ENCODE measurements at places on chromosomes 6 and 20.

DNA sequence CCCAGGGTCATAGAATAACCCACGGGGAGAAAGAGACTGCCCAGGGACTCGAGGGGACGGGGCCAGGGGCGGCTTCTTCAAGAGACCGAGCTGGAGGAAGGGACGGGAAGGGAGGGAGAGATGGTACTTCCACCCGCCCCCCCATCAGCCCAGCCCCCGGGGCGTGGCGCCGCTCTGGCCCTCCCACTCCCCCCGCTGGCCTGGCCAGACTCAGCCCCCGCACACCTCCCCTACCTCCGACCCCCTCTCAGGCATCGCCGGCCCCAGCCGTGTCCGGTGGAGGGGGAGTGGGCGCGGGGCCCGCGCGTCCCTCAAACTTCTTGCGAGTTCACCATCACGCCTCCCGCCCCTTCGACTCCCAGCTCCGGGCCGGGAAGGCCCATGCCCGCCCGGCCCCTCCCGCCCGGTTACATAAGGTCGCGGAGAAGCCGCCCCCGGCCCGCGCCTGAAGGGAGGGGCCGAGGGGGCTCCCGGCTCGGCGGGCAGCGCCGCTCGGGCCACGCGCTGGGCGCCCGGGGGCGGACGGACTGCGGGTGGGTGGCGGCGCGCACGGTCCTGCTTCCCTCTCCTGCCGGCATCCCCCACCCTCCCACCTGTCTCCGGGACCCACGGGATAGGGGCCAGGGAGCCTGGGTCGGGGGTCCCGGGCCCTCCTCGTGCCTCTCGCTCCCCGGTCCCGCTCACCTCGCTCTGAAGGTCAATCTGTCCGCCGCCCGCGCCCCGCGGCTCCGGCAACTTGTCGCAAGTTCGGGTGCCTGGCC lies 562 bp downstream of the TFEB start:
- no peaks in the 10 kb centered on the region for H3K27me3 ChIP-seq
- peak overlapping the region; percentile 48 for H3K4me3 ChIP-seq
- H3K36me3 ChIP-seq: no peaks in the 10 kb centered on the region
- H3K4me1 ChIP-seq: no peaks in the 10 kb centered on the region

DNA sequence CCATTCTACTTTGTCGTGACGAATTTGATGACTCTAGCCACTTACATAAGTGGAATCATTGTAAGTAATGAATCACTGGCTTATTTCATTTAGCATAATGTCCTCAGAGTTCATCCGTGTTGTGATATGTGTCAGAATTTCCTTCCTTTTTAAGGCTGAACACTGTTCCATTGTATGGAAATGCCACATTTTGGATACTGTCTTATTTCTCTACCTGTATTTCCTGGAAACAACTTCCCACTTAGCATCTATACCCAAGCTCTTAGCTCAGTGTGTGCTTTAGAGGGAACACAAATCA lies 28.8 kb upstream of the GGTLC1 start:
- no peak for DNase-seq
- H3K27me3 ChIP-seq: no peaks in the 10 kb centered on the region
- H3K4me3 ChIP-seq: no peak overlapping the region
- H3K36me3 ChIP-seq: no peaks in the 10 kb centered on the region
- no peaks in the 10 kb centered on the region for H3K4me1 ChIP-seq

- no peaks in the 10 kb centered on the region for H3K27me3 ChIP-seq
- H3K36me3 ChIP-seq: no peaks in the 10 kb centered on the region
- H3K27ac ChIP-seq: no peak overlapping the region
- H3K4me1 ChIP-seq: no peaks in the 10 kb centered on the region
These were observed 294.3 kb upstream of the BMP2 start for GRCh38 chr20:6473197-6473596.

- H3K27ac ChIP-seq: no peak overlapping the region
- no peak for DNase-seq
- H3K4me1 ChIP-seq: no peaks in the 10 kb centered on the region
- no peak overlapping the region for H3K4me3 ChIP-seq
- H3K27me3 ChIP-seq: no peaks in the 10 kb centered on the region
These were observed 27.6 kb downstream of the PREX1 start for GRCh38 chr20:48800177-48800576.

GRCh38 chr20:63756648-63756991 lies 17.0 kb downstream of the SLC2A4RG start:
- DNase-seq: no peak
- no peak overlapping the region for H3K27ac ChIP-seq
- no peak overlapping the region for H3K4me3 ChIP-seq
- peaks cover 3% of the 10 kb centered on the region for H3K4me1 ChIP-seq
- H3K27me3 ChIP-seq: no peaks in the 10 kb centered on the region

DNA sequence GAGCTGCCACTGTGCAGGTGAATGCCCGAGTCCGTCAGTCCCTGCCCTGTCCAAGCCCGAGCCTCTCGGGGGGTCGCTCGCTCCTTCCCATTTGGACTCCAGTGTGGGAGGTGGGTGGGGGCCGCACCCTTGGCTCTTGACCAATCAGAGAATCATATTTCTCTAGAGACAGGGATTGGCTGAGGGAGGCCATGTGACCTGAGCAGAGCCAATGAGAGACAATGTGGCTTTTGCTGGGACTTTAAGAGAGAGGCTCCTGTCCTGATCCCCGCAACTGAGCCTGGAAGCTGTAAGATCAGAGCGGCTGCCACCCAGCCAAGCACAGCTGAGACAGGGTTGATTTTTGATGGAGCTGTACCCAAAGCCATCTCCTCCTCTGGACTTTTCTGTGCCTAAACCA lies 199.3 kb downstream of the TFAP2C start:
- no peak for DNase-seq
- H3K27me3 ChIP-seq: no peaks in the 10 kb centered on the region
- no peak overlapping the region for H3K4me3 ChIP-seq
- no peak overlapping the region for H3K27ac ChIP-seq

- H3K4me1 ChIP-seq: no peaks in the 10 kb centered on the region
- no peak overlapping the region for H3K27ac ChIP-seq
- no peak overlapping the region for H3K4me3 ChIP-seq
- no peaks in the 10 kb centered on the region for H3K36me3 ChIP-seq
- no peaks in the 10 kb centered on the region for H3K27me3 ChIP-seq
These were observed 24.9 kb upstream of the TSPYL1 start for GRCh38 chr6:116304538-116305097.

GRCh38 chr6:100346203-100346602 lies 118.5 kb downstream of the SIM1 start:
- no peak overlapping the region for H3K4me3 ChIP-seq
- no peaks in the 10 kb centered on the region for H3K36me3 ChIP-seq
- H3K27ac ChIP-seq: no peak overlapping the region
- no peaks in the 10 kb centered on the region for H3K4me1 ChIP-seq
- H3K27me3 ChIP-seq: no peaks in the 10 kb centered on the region

- no peak for DNase-seq
- H3K4me1 ChIP-seq: no peaks in the 10 kb centered on the region
- H3K36me3 ChIP-seq: no peaks in the 10 kb centered on the region
- H3K27me3 ChIP-seq: no peaks in the 10 kb centered on the region
- no peak overlapping the region for H3K4me3 ChIP-seq
- H3K27ac ChIP-seq: no peak overlapping the region
These were observed 50.5 kb downstream of the KCNK5 start for GRCh38 chr6:39178804-39179203.

DNA sequence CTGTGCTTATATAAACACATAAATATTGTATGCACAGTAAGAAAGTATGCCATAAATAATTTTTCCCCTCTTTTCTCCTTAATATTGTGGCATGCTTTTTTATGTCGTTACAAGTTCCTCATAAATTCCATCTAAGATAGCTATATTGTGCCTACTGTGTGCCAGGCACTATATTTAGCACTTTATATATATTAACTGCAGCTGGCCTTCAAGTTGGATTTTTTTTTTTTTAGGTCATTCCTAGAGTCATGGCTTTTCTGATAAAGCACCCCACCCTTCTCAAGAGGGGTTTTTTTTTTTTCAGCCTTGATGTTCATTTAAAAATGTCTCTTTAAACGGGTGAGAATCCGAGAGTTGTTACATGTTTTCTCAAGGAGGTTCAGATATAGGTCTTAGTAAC lies 42.8 kb upstream of the RNF8 start:
- H3K4me3 ChIP-seq: no peak overlapping the region
- no peak overlapping the region for H3K27ac ChIP-seq
- H3K36me3 ChIP-seq: peaks cover 36% of the 10 kb centered on the region
- DNase-seq: no peak

DNA sequence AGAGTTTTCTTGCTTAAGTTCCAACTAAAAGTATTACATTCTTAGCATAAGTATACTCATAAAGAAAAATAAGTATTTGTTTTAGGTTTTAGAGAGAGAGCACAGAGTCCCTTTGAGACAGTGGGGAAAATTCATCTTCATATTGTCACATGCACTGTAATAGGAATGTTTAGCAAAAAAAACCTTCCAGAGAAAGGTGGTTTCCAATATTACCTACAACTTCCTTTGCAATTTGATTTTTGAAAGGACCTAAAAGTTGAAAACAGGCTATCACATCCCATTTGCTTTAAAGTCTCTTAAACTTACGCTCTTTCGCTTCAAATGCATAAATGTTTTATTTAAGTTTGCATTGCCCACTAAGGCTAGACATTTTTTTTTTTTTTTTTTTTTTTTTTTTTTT lies 86.4 kb downstream of the OPRM1 start:
- no peaks in the 10 kb centered on the region for H3K36me3 ChIP-seq
- no peak for DNase-seq
- no peak overlapping the region for H3K27ac ChIP-seq
- no peaks in the 10 kb centered on the region for H3K4me1 ChIP-seq
- no peak overlapping the region for H3K4me3 ChIP-seq

DNA sequence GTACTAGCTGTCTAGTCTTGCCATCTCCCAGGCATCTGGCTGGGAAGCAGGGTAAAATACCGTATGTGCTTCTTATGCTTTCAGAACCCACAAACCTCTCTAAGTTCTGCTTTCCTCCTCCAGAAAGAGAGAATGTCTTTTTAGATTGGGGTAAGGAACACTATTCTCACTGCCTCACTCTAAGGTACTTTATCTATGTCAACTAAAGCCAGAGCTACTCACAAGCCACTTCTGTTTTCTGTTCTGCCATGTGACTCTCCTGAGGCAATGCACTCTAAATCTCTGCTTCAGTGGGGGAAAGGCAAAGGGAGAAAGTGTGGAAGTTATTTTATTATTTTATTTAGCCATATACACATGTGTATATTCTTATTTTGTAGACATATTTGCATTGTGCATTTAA lies 15.6 kb downstream of the MEP1A start:
- H3K36me3 ChIP-seq: no peaks in the 10 kb centered on the region
- H3K27ac ChIP-seq: no peak overlapping the region
- no peaks in the 10 kb centered on the region for H3K4me1 ChIP-seq

DNA sequence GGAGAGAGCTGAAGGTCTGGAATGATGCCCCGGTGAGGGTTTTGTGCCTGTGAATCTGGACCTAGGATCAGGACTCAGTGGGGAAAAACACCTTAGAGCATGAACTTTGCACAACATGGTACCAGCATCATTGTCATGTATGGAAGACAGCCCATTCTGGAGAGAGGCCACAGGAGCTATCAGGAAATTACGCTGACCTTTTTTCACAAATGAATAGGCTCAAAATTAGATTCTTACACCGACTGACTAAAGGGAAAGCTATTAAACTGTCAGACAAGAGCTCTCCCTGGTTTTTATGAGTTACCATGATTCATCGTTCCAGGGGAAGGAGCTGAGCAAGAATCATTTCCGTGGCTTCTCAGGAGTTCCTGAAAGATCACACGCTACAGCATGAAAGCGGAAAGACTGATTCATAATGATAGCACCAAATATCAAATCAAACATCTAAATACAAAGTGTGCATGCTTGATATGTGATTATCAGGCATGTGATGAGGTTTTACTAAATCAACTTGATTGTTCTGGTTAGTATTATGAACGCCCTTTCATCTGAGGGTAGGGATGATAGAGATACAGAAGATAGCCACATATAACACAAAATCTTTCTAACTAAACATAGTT lies 224.9 kb upstream of the SMLR1 start:
- no peak overlapping the region for H3K4me3 ChIP-seq
- H3K27me3 ChIP-seq: no peaks in the 10 kb centered on the region
- no peaks in the 10 kb centered on the region for H3K36me3 ChIP-seq
- peaks cover 5% of the 10 kb centered on the region for H3K4me1 ChIP-seq
- peak overlapping the region; percentile 28 for H3K27ac ChIP-seq

GRCh38 chr20:47863315-47863965 lies 78.2 kb upstream of the SULF2 start:
- no peaks in the 10 kb centered on the region for H3K36me3 ChIP-seq
- DNase-seq: no peak
- no peaks in the 10 kb centered on the region for H3K27me3 ChIP-seq
- H3K4me3 ChIP-seq: no peak overlapping the region
- H3K27ac ChIP-seq: no peak overlapping the region
- no peaks in the 10 kb centered on the region for H3K4me1 ChIP-seq

DNA sequence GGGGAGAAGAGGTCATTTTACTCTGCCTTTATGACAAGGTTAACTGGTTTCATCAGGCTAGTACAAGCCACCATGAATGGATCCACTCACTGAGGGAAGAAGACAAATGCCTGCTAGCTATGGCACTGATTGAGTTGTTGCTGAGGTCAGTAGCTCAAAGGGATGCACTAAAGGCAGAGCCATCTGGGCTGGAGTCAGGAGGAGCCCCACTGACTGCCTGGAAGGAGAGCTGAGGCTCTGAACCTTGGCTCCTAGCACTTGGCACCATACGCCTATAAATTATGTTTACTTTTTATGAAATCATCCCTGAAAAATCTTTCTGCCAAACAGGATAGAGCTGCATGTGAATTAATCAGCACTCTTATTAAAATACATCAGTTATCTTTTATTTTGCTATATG lies 104.6 kb downstream of the DTD1 start:
- H3K27me3 ChIP-seq: no peaks in the 10 kb centered on the region
- H3K27ac ChIP-seq: no peak overlapping the region
- H3K36me3 ChIP-seq: no peaks in the 10 kb centered on the region
- H3K4me1 ChIP-seq: no peaks in the 10 kb centered on the region
- H3K4me3 ChIP-seq: no peak overlapping the region

- H3K27ac ChIP-seq: no peak overlapping the region
- no peak overlapping the region for H3K4me3 ChIP-seq
- H3K27me3 ChIP-seq: peaks cover 3% of the 10 kb centered on the region
- H3K36me3 ChIP-seq: no peaks in the 10 kb centered on the region
These were observed 51.4 kb downstream of the ERMARD start for GRCh38 chr6:169802790-169803189.

DNA sequence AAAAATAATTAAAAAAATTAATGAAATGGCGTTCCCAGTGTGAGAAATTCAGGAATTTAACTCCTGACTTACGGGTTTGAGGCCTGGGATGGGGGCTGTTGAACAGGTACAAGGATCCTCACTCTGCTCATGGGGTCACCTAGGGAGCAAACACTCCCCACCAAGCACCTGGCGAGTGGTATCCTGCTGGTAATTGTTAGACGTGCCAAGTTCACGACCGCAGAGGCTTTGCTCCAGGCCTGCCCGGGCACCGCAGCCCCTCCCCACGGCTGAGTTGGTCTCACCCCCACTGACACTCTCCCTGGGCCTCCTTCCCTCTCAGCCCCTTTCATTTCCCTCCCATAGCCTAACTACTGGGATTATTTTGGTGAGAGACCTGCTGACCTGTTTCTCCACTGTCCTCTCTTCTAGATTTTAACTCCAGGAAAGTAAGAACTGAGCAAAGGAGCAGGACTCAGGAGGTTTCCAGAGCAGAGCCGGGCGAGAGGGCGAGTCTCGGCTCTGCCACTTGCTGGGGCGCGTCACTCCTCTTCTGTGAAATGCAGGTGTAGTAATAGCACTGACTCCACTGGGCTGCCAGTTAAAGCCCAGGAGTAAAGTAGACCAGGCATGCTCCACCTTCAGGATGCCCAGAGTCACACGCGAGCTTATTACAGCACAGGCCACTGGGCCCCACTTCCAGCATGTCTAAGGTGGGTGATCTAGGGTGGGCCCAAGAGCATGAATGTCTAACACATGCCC lies 22.8 kb downstream of the BMP7 start:
- H3K27me3 ChIP-seq: no peaks in the 10 kb centered on the region
- H3K4me3 ChIP-seq: no peak overlapping the region
- no peak overlapping the region for H3K27ac ChIP-seq
- H3K4me1 ChIP-seq: no peaks in the 10 kb centered on the region
- H3K36me3 ChIP-seq: no peaks in the 10 kb centered on the region

Data from kidney (tissue), 22 donors.